ENCODE measurements at places on chromosomes 1 and 21.
A peak's percentile ranks its signal among the peaks of the same experiment; 100 is the strongest.

GRCh38 chr21:39220150-39220549 lies 36.9 kb upstream of the PSMG1 start:
- no peak for DNase-seq

- no peak for DNase-seq
Measured at GRCh38 chr21:32021319-32021994, 148.6 kb downstream of the HUNK start.

DNA sequence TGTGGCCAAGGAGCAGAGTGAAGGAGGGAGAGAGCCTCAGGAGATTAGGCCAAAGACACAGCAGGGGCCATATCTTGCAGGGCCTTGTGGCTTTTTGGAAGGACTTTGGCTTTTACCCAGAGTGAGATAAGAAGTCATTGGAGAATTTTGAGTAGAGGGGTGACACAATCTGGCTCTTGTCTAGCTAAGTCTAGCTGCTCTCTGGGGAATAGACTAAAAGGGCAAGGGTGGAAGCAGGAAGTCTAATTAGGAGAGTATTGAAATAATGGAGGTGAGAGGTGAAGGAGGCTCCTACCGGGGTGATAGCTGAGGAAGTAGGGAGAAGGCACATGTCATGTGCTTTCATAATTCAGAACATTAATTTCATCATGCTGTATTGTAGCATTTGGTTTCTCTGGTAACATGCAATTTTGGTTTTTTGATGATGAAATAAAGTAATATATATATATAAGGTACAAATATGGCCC lies 34.3 kb upstream of the KCNA3 start:
- no peak for DNase-seq

DNA sequence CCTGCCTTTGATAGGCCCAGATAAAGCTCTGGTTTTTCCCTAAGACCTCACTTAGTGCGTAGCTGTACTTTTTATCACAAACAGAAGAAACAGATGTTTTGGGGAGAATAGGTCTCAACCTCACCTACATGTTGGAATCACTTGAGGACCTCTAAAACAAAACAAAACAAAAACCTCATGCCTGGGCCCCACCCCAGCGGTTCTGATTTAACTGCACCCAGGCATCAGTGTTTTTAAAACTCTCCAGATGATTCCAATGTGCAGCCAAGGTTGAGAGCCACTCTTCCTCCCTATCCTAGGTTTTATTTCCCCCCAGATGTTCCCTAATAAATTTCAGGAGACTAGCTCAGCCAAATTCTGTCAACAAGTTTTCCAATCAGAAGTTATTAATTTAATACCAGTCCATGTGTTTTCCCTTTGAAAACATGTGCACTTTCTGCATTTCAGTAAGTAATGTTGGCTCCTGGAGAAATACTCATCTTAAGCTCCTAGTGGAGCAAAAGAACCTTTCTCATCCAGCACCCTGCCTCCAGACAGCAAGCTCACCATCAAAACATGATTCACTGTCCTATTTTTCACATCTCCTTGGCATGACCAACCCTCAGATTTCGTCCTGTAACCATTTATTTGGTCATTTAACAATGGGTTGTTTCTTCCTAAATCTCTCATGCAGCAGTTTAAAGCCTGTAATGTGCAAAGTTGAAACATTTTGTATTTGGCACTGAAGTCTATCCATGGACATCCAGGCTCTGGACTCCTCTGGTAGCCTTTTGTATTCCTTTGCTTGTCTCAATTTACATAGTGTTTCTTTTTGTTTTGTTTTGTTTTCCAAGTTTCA lies 27.5 kb downstream of the LRRC8C start:
- peak; percentile 61 for DNase-seq

DNA sequence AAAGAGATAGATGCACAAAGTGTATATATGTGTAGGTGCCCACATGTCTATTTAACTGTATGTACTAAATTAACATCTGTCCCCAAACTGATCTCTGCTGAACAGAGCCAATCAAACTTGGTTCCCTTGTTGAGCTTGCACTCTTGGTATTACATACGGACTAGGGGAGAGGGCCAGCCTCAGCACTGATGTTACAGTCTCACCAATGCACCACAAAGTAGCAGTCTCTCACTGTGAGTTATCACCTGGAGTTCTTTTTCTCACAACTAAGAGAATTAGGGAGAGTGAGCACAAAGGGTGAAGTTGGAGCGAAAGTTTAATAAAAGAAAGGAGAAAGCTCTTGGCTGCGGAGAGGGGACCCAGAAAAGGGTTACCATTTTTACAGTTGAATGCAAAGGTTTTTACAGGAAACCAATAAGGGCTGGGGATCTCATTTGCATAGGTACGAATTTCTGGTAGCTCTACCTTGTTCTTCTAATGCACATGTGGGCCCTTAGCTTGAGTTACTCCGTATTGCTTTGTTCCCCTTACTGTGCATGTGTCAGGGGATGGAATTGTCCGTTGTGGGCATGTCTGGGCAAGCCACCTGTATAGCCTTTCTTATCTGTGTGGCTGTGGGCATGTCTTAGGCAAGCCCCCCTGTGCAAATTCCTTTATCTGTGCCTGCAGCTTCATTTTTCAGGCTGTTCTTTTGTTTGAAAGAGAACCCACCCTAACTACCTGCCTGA lies 13.3 kb upstream of the CHI3L2 start:
- DNase-seq = no peak

DNA sequence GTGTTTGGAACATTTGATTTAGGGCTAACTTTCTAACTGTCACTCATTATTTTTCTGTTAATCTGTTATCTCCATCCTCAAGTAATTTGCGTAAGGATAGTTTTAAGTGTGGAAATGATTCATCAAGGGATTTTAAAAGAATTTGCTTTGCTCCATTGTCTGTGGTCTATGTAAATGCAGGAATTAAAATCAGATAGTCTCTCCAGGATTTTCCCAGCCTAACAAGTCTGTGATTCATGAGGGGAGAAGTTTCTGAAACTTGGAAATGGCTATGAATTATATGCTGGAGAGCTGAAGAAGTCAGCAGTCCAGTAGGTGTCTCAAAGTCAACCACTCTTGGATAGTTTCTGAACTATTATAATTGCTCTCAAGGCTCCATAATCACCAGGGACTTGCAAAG lies 264.5 kb downstream of the MRPL39 start:
- no peak for DNase-seq

GRCh38 chr1:157597959-157598667 lies at the start of gene FCRL4:
Gene FCRL4 (minus strand): TSS chr1:157598085. CDS start chr1:157597944, 141 bp downstream.
- DNase-seq = no peak

DNA sequence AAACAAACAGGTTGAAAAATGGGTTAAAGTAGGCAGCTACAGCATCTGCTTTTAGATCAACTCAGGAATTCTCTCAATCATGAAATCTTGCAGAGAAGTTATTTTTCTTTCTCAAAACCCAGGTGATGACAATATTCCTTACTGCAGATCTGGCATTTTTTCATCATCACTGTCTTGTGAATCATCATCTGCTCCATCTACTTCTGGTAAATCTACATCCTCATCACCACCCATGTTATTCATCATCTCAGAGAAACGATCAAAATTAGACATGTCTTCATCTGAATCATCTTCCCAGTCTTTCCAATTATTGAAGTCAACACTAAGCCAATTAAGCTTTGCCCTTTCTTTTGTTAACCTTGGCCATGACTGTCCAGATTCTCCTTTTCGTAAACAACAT lies 21.8 kb downstream of the GBP2 start:
- no peak for DNase-seq

DNA sequence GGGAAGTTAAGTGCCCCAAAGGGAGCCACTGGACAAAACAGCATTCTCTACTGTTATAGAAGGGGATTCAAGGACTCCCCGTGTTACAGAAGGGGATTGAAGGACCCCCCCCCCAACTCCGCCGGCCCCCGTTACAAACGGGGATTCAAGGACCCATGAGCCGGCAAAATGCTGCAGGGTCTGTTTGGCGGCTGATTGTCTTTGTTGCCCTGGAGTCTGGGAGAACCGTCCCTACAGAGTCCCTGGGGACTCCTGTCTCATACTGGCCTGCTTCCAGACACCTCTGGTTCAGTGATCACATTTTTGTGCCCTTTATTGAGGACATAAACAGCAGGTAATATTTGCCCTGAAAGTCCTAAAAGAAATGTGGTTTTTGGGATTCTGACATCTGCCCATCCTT lies 96.4 kb downstream of the SYF2 start:
- no peak for DNase-seq

GRCh38 chr1:216670118-216670883 lies 52.9 kb downstream of the ESRRG start:
- DNase-seq = no peak

DNA sequence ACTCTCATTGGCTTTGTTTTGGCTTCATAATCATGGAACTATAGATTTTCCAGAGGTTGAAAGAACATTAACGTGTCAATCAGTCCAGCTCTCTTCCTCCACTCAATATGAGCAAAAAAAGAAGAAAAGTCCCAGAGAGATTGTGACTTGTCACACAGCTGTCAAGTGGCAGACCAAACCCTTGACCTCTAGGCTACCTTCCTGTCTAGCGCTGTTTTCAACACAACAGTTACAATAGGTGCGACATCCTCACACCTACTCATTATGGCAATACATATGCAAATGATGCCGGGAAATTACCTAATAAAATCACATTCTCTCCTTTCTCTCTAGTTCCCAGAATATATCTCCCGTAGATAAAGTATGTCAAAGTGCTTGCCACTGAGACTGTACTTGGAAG lies 1.1 kb downstream of the WARS2 start:
- no peak for DNase-seq

DNA sequence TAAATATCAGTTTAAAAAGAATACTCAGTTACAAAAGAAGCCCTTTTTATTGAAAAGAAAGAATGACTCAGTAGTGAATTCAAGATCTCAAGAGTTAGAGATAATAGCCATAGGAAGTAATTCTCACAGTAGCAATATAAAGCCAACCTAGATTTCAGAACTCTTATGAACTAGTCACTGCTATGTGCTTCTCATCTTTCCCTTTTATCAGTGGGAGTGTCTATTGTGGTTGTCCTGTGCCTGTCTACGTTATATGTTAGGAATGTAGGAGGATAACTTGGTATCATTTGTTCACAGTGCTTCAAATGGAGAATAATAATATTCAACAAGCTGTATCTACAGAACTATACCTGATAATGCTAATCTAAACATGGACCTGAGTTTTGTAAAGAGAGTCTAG lies 73.1 kb upstream of the RGS21 start:
- DNase-seq = no peak

- DNase-seq = no peak
Measured at GRCh38 chr1:56639211-56639610, 5.9 kb upstream of the PRKAA2 start.

GRCh38 chr1:32791881-32792280 lies 25.3 kb downstream of the YARS1 start:
- no peak for DNase-seq

- DNase-seq = no peak
Measured at GRCh38 chr1:207191061-207191460, 87.0 kb downstream of the C4BPA start.

DNA sequence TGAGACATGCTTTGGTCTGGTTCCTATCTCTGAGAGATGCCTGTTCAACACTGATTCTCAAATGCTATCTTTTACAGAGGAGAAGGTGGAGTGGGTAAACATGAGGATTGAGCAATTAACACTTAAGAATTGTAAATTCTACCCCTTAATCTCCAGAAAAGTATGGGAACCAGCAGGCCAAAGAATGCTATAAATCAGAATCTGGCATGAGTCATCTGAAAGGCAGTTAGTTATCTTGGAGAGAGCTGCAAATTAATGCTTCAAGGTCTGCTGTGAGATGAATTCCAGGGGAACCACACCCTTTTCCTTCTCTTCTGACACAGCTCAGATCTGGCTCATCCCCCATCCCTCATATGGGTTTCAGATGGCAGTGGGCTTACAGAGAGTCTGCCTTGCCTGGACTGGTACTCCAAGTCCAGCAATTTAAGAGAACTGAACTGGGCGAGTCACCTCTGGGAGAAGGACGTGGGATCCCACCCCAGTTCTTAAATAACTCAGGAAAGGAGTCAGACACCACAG lies 5.2 kb downstream of the S100A10 start:
- no peak for DNase-seq

- no peak for DNase-seq
Measured at GRCh38 chr1:230262867-230263567, 163.1 kb downstream of the PGBD5 start.

DNA sequence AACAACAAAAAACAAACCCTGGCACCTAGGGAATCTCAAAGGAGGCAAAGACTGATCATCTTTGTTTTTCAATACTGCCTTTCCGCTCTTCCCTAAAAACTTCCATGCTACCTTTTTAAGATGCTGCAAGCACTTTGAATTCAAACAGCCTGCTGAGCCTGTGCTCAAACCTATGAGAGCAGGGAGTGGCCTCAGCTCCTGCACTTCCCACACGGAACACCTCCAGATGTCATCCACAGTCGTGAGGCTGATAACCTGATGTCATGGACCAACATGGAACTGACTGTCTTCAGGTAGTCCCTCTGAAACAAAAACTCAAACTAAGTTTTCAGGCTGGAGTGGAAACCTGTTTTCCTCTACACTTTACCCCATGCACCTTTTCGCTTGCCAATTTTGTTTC lies 46.8 kb downstream of the DESI2 start:
- DNase-seq = no peak

DNA sequence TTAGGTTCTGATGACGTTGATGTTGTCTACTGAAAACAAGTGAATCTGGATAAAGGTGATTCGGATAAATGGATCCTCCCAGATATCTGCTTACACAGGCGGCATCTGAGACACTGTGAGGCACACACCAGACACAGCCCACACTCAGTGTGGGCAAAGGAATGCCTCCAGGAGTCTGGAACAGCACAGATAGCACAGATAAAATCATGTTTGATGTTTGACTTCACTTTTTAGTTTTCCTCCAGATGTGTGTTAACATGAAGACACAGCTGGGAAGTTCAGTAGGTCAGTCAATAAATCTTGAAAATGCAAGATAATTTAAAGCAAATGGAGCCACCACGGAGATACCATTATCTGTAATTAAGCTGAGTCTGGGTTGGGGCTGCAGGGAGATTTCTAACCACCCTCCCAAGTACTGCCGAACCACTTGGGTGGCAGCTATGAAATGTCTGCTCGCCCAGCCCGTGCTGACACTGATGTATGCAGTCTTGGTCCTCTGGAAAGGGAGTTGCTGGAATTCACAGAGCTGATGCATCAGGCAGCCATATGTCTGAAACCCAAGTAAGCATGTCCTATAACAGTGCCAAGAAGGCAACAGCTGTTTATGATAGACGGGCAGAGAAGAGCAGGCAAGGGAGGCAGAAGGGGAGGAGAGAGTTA lies 11.7 kb downstream of the CAPN9 start:
- peak; percentile 14 for DNase-seq

DNA sequence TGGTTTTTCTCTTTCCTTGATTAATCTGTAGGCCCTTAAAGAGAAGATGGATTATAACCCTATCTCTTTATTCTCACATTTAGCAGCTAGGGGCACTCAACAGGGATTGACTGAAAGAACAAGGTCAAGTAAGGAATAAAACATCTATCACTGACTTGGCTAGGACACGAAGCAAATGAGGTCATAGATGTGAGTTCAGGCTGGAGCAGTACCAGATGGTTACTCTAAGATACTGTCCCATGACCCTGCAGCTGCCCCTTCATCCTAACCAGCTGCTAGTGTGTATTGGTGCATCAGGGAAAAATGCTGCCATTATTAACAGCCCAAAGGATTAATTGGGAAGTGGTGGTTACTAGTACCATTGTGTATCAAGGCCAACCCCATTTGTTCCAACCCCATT lies 221.9 kb downstream of the CTH start:
- DNase-seq = no peak

- DNase-seq = no peak
Measured at GRCh38 chr1:96632045-96632664, 89.4 kb upstream of the PTBP2 start.

- DNase-seq = no peak
Measured at GRCh38 chr21:42799948-42800347, 79.4 kb downstream of the WDR4 start.
